T-cell (primary cell): ENCODE measurements at places on chromosomes 3 and 15. TPM values are rescaled to one million over a fixed set of nuclear protein-coding genes. Genes with fewer than 3 reads are reported as not detected.

DNA sequence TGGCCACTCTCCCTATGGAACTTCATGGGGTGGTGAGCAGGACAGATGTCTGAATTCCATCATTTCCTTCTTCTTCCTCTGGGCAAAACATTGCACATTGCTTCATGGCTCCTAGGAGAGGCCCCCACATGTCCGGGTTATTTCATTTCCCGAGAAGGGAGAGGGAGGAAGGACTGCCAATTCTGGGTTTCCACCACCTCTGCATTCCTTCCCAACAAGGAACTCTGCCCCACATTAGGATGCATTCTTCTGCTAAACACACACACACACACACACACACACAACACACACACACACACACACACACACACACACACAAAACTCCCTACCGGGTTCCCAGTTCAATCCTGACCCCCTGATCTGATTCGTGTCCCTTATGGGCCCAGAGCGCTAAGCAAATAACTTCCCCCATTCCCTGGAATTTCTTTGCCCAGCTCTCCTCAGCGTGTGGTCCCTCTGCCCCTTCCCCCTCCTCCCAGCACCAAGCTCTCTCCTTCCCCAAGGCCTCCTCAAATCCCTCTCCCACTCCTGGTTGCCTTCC, 1.9 kb downstream of the RHO start:
- DNase-seq = no peak

GRCh38 chr3:69500604-69501003, 114.7 kb upstream of the FRMD4B start:
- DNase-seq = no peak

GRCh38 chr3:143329567-143330211, 210.1 kb downstream of the CHST2 start:
- DNase-seq = no peak

- no peak for DNase-seq
These were observed 777.5 kb downstream of the OTOL1 start for GRCh38 chr3:162274070-162274469.

DNA sequence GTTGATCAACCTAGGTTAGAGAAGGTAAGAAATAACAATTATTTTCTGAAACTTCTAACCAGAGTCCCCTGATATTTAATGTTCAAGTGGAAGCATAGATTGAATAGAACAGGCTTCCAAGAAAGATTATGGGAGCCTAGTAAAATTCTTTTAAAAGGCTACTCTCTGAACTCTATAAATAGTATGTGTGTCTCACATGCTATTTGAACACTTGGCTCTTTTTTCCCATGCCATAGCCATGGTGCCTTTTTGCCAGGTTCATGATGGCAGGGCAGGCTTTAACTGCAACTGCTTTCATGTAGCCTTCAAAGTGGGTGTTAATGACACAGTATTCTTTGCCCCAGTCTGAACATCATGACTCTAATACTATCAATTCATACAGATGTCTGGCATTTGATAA, 22.9 kb upstream of the STRIT1 start:
- no peak for DNase-seq

DNA sequence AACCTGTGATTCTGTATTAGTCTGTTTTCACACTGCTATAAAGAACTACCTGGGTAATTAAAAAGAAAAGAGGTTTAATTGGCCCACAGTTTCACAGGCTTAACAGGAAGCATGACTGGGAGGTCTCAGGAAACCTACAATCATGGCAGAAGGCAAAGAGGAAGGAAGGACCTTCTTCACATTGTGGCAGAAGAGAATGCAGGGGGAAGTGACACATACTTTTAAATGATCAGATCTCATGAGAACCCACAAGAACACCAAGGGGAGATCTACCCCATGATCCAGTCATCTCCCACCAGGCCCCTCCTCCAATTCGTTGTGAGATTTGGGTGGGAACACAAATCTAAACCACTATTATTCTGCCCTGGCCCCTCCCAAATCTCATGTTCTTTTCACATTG, 6.1 kb downstream of the ZKSCAN7 start:
- DNase-seq = no peak

APOD gene
- total RNA-seq = not detected

ABI3BP gene
- total RNA-seq = 0.66 TPM

SPTBN5 gene
- total RNA-seq = 1.0 TPM
